ENCODE measurements at places on chromosomes 3 and 15.

- DNase-seq, result no peak
Observed at GRCh38 chr15:84991014-84991712, 9.5 kb downstream of the PDE8A start.

DNA sequence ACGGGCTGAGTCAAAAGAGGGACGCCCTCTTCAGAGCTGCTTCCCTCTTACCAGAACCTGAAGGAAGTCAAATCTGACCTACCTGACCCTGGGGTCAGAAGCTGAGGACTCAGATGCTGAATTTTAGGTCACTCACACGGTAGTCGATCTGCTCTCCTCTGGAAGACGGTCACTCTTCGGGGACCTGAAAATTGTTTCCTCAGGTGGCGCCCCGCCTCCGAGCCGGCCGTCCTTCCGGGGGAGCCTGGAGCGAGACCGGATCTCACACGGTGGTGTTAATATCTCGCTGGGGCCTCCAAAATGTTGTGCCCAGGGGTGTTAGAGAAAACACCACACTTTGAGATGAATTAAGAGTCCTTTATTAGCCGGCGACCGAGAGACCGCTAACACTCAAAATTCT, 737.2 kb downstream of the SI start:
- no peak for DNase-seq

DNA sequence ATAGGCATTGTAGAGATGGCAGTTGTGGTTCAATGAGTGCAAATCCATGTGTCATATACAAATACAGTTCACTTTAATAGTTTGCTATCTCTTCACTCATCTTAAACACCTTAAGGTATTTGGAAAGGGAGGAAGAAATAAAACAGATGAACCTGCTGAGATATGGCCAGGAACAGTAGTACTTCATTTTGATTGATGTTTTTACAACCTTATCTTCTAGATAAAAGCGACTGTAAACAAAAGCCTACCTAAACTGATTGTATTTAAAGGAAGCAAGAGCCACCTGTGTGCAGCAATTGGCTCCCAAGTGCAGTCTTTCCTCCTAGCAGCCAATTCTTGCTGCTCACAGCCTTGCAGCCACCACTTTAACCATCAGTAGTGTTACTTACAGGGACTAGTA, 217.7 kb downstream of the CDIN1 start:
- no peak for DNase-seq

DNA sequence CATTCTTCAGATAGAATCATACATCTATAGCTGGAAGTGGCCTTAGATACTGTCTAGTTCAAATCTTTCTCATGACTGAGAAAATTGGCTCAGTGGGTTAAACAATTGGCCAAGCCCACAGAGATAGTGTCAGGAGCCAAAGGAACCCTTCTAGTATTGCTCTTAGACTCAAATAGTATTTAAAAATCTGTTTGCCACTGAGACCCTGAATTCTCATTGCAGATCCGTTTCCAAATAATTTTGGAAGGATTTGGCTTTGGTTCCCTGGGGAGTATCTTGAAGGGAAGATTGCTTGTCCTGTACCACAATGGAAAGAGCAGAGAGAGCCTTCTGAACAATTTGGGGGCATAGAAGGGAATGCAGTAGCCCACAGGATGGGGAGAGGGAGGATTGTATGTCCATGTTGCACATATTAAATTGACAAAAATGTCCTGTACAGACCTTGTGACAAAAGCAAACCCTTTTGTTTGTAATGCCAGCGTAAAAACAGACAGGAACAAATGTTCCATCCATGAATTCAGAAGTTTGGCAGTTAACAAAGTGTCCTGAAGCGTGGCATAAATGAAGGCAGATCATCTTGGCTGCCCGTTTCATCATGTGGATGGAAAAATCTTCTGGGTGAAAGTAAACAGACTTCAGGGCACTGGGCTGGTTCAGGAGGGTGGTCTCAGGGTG, 156.4 kb upstream of the RASGRP1 start:
- no peak for DNase-seq

GRCh38 chr3:97340940-97341339, 423.6 kb upstream of the ARL6 start:
- no peak for DNase-seq

- DNase-seq, result no peak
Observed at GRCh38 chr3:176961916-176962315, 235.4 kb downstream of the TBL1XR1 start.

- no peak for DNase-seq
Observed at GRCh38 chr3:14480207-14481017, 59.7 kb downstream of the GRIP2 start.

DNA sequence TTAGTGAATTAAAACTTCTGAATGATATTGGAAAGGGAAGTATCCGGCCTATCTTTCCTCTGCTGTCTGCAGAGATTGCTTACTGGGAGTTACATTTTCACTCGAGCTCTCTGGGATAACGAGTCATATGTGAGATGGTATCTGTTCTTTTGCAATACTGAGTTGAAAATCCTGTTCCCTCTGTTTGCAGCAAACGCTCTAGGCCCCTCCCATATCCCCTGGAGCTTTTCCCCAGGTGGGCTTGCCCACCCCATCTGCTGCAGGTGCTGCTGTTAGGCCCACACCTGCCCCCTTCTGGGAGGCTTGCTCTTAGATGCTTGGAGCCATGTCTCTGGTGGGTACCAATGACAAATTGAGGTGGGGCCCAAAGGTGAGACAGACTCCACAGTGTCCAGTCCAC, 42.7 kb upstream of the MTMR10 start:
- DNase-seq, result no peak

GRCh38 chr15:40944510-40945296, 8.6 kb upstream of the CHAC1 start:
- DNase-seq, result no peak

- DNase-seq, result no peak
Observed at GRCh38 chr3:107670986-107671385, 148.2 kb downstream of the BBX start.

GRCh38 chr15:43408789-43409188, 37.9 kb downstream of the TUBGCP4 start:
- DNase-seq, result no peak

- DNase-seq, result no peak
Observed at GRCh38 chr15:66714543-66714981, 12.5 kb downstream of the SMAD6 start.

DNA sequence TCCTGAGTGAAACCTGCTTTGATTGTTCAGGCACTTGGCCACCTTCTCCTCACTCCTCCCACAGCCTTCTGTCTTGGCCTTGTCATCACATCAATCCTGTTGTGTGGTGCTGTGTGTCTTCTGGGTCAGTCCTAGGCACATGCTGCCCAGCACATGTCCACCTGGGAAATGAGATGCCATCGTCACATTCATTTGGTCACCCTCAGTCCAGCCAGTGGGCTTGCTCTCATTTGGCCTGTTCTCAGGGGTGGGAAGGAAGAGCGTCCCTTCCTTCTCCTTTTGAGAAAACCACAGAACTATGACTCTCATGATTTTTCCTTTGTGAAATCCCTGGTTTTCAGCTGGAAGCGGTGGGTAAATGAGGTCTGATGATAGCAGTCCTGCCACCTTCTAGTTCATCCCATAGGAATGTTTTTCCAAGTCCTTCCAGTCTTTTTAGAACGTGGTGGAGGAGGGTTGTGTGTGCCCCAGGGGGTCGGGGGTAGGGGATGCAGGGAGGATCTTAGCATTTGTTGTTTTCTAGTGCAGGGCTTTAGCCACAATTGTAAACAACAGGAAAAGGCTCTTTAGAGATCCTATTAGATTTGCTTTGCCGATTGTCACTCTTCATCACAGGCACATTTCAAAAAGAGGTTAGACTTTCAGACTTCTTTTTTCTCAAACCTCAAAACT, 8.4 kb upstream of the PLA1A start:
- DNase-seq, result no peak

- no peak for DNase-seq
Observed at GRCh38 chr3:134751831-134752230, 43.2 kb upstream of the EPHB1 start.

DNA sequence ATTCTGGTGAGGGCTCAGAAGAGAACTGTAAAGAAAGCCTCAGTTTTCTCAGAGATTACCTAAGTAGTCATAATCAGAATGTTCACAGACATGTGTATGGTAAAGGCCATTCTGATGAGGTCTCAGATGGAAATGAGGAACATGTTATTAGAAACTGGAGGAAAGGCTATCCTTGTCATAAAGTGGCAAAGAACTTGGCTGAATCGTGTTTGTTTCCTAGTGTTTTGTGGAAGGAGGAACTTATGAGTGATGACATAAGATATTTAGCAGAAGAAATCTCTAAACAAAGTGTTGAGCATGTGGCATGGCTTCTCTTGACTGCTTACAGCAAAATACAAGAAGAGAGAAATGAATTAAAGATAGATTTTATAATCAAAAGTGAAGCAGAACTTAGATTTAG, 12.8 kb upstream of the KLHL40 start:
- no peak for DNase-seq
